ENCODE measurements at places on chromosomes 12 and 14. TPM values are rescaled to one million over a fixed set of nuclear protein-coding genes. Genes with fewer than 3 reads are reported as not detected.

Gene RTL1
- not detected for total RNA-seq

DNA sequence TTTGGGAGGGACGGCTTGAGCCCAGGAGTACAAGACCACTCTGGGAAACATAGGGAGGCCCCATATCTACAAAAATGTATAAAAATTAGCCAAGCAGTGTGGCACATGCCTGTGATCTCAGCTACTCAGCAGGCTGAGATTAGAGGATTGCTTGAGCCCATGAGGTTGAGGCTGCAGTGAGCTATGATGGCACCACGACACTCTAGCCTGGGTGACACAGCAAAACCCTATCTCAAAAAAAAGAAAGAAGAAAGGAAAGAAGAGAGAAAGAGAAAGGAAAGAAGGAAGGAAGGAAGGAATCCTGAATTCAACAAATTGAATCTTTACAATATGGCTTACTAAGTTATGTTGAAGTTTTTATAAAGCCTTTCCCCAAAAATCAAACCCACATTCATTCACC lies 2.1 kb downstream of the KIF21A start:
- DNase-seq = no peak

DNA sequence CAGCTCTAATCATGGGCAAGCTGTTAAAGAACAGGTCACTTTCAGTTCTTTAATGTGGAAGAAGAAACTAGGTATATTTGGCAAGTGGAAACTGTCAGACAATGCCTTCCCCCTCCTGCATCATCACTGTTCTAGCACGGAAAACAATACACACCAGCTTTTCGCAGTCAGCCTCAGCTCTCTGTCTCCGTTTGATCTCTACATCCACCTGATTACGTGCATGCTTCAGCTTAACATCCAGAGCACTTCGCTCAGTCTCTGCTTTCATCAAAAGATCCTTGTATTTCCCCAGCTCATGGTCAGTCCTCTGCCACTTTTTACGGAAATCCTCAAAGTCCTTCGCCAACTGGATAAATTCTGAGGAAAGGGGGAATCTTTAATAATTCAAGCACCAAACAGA lies 19.0 kb downstream of the RACGAP1 start:
- DNase-seq = no peak

Gene TBX5
- total RNA-seq = not detected

Gene TNS2
- total RNA-seq = 59.8 TPM

- DNase-seq = no peak
Observed at GRCh38 chr14:70595443-70596185, 4.8 kb downstream of the MED6 start.

GRCh38 chr12:1398673-1399072 lies 195.7 kb downstream of the FBXL14 start:
- no peak for DNase-seq

DNA sequence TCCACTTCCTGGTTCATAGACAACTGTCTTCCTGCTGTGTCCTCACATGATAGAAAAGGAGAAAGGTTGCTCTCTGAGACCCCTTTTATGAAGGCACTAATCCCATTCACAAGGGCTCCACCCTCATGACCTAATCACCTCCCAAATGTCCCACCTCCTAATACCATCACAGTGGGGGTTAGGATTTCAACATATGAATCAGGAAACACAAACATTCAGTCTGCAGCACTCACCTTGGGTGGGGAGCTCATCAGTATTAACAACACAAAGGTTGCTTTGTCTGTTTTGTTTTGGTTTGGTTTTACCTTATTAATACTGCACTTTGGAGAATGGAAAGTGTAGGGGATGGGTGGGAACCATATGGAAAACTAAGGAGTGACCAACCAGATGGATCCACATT lies 10.5 kb upstream of the SMCO2 start:
- DNase-seq = no peak

Gene CLECL1
- not detected for total RNA-seq

DNA sequence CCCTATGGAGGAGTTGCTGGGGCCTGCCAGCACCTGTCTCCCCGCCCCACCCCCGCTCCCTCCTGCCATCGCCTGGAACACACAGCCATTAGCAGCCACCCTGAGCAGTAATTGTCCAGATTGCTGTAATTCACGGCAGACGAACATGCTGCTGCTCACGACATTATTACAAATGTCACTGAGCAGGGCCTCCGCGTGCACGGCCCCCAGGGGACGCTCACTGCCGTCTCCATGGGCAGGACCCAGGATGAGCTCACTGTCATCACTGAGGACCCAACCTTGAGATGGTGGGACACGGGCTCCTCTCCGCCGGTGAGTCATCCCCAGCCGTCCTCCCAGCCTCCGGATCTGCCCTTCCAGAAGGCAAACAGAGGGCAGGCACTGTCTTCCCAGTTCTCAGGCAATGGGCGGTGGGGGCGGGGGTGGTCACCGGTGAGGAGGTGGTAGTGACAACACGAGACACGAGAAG lies 100.4 kb downstream of the RFLNA start:
- DNase-seq = no peak

- DNase-seq = peak; percentile 81
Observed at GRCh38 chr12:109518820-109519665, 41.6 kb downstream of the UBE3B start.

Gene TEP1
- total RNA-seq = 21.8 TPM

- DNase-seq = no peak
Observed at GRCh38 chr12:97752129-97752528, 289.5 kb downstream of the RMST start.

Gene PRH2
- total RNA-seq = not detected

- no peak for DNase-seq
Observed at GRCh38 chr12:2800046-2800570, 5.3 kb downstream of the FKBP4 start.

Gene AMN
- total RNA-seq = 0.68 TPM

GRCh38 chr12:33180918-33181317 lies 258.7 kb downstream of the SYT10 start:
- DNase-seq = peak; percentile 13

- peak; percentile 36 for DNase-seq
Observed at GRCh38 chr12:132433641-132434395, 56.1 kb upstream of the FBRSL1 start.

- DNase-seq = no peak
Observed at GRCh38 chr12:128815779-128816642, 7.7 kb downstream of the SLC15A4 start.

DNA sequence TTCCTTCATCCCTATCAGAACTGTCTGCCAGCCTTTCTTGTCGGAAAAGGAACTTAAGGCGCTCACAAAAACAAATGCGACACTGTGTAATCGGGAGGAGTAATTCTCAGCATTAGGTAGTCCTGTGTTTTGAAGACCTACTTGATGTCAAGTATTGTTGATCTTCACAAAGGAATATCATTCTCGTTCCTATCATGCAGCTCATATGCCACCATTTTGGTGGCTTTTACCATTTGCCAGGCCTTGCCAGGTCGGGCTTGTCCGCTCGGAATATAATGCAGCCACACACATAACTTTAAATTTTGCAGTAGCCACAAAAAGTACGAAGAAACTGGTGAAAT lies 903 bp upstream of the PPP4R3A start:
- DNase-seq = no peak

DNA sequence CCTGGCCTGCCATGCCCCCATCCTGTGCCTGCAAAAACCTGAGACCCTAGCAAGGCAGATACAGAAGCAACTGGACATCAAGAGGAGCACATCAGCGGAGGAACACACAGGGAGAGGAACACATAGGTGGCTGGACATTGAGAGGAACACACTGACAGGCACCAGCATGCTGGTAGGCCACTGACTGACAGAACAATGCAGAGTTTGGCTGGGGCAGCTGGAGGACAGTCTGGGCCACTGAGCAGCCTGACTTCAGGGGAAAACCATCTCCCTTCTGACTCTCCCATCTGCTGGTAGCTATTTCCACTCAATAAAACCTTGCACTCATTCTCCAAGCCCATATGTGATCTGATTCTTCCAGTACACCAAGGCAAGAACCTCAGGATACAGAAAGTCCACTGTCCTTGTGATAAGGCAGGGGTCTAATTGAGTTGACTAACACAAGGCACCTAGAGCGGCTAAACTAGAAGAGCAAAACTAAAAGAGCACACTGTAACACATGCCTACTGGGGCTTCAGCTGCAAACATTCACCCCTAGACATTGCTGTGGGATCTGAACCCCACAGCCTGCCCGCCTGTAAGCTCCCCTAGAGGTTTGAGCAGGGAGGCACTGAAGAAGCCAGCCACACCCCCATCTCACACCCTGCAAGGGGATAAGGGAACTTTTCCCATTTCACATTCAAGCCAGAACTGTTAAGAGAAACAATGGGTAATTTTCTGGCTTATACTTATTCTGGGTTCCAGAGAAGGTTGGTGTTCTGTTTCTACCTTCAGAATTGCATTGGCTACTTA lies 22.1 kb downstream of the CLECL1 start:
- DNase-seq = peak; percentile 16

- no peak for DNase-seq
Observed at GRCh38 chr12:49708851-49709250, 1.6 kb upstream of the FMNL3 start.

GRCh38 chr12:71201136-71201679 lies 43.4 kb upstream of the TSPAN8 start:
- no peak for DNase-seq

- peak; percentile 88 for DNase-seq
Observed at GRCh38 chr12:71865166-71865713, 25.7 kb downstream of the TBC1D15 start.

Gene ARMH4
- total RNA-seq = 1.4 TPM

Gene CCDC175
- not detected for total RNA-seq

Gene C1RL
- 12.1 TPM for total RNA-seq

Gene C1QL4
- 37.7 TPM for total RNA-seq

GRCh38 chr14:32809255-32809654 lies 129.4 kb upstream of the NPAS3 start:
- DNase-seq = no peak

DNA sequence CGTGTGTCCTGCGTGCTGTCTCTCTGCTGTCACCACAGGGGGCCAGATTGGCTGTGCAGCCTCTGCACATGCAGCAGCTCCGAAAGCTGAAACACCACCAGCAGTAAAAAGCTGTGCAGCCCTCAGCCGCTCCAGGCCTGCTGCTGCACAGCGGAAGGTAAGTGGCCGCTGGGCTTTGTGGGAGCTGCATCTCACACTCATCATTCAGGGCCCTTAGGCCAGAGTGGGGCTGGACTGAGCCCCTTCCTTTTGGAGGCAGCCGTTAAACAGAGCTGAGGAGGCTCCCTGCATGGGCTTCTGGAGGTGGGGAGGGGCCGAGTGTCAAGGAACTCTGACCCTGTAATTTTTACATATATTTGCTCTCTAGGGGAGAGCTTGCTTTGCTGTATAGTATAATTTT lies 17.1 kb downstream of the DDX51 start:
- DNase-seq = no peak

Gene P2RX7
- 0.21 TPM for total RNA-seq

GRCh38 chr14:104651876-104652260 lies 37.5 kb upstream of the INF2 start:
- DNase-seq = no peak

- peak; percentile 43 for DNase-seq
Observed at GRCh38 chr12:47383942-47384341, 304.2 kb upstream of the AMIGO2 start.

DNA sequence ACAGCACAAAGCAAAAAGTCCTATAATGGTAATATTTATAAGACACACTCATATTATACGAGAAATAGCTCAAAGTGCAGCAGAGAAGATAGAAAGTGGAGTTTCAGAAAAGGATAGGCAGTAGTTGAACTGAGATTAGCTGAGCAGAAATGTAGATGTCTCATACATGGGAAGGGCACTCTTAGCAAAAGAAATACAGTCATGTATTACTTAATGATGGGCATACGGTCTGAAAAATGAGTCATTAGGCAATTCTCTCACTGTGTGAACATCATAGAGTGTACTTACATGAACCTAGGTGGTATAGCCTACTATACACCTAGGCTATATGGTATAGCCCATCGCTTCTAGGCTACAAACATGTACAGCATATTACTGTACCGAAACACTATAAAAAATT lies 671.3 kb downstream of the RPS29 start:
- DNase-seq = no peak

All from myocyte (in vitro differentiated cells).